ENCODE measurements at places on chromosomes 13 and 19. TPM values are rescaled to one million over a fixed set of nuclear protein-coding genes. Genes with fewer than 3 reads are reported as not detected.
A peak's percentile ranks its signal among the peaks of the same experiment; 100 is the strongest.

CCDC9 gene
- 9.6 TPM for polyA plus RNA-seq

- DNase-seq, result no peak
These were observed 1669.9 kb upstream of the SPRY2 start for GRCh38 chr13:82010780-82011179.

DNA sequence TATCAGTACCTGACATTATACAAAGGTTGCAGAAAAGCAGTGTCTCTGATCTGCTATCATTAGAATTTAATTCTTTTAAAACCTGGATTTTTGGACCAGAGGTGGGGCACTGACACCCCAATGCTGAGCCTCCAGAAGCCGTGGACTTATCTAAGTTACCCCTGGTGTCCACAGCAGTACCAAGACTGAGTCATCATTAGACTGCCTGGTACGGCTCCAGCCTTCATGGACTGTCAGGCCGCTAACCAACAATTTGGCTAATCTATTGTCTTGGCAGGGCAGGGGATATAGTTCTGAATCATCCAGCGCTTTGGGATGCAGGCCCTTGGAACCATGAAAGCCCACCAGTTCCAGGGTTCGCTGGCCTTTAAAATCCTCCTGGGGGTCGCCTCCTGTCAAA, 78.3 kb downstream of the TSHZ3 start:
- DNase-seq, result peak; percentile 58

- no peak for DNase-seq
These were observed 512 bp downstream of the LRRC8E start for GRCh38 chr19:7888826-7889217.

DZIP1 gene
- 15.9 TPM for polyA plus RNA-seq

ACP7 gene
- not detected for polyA plus RNA-seq

- peak; percentile 52 for DNase-seq
These were observed 141.0 kb downstream of the RAP2A start for GRCh38 chr13:97574926-97575325.

- DNase-seq, result no peak
These were observed 18.5 kb downstream of the MYBPC2 start for GRCh38 chr19:50451223-50451534.

GRCh38 chr19:9032136-9032631, 22.0 kb upstream of the MUC16 start:
- DNase-seq, result no peak

- DNase-seq, result no peak
These were observed 141.6 kb upstream of the SOX1 start for GRCh38 chr13:111925146-111925875.

FAM124A gene
- 0.04 TPM for polyA plus RNA-seq

DNA sequence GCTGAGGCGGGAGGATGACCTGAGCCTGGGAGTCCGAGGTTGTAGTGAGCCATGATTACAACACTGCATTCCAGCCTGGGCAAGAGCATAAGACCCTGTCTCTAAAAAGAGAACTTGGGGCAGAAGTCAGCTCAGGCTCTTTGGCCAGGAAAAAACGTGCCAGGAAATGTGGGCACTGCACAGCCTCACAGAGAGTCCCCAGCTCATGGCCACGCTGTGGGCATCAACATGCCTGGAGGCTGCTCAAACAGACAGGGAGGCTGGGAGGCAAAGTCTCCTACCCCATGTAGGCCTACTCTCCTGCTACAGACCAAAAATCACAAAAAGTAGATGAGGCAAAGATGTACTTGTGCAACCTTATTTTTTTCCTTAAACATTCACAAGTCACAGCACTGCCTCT, 49.4 kb downstream of the PEPD start:
- DNase-seq, result no peak

DNA sequence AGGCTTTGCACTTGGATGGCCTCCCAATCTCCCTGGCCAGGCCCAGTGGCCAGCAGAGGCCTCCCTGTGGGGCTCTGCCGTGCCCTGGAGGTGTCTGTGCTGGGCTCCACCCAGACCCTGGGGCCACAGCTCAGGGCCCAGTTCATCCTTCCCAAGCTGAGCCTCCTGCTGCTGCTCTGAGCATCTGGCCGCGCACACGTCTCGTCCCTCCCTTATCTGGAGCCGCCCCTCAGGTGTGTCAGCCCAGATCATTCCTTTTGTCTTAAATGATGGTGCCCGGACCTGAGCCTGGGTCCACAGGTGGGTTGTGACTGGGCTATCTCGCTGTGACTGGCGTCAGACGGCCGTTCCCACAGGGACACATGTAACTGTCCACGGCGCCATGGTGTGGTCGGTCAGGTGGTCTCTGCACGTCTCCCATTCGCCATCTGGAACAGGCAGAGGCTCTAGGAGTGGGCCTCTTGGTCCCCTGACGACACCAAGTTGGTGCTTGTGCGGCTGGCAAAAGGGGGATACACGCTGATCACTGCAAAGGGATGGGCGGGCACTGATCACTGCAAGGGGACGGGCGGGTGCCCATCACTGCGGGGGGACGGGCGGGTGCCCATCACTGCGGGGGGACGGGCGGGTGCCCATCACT, 14.3 kb upstream of the ZNF554 start:
- DNase-seq, result no peak

DNA sequence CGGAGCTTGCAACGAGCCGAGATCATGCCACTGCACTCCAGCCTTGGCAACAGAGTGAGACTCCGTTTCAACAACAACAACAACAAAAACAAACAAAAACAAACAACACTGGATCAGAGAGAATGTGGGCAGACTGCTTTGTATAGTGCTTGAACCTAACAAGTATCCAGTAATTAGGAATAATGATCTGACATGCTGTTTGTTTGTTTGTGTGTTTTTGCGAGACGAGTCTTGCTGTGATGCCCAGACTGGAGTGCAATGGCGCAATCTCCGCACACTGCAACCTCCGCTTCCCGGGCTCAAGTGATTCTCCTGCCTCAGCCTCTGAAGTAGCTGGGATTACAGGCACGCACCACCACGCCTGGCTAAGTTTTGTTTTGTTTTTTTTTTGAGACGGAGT, 14.0 kb downstream of the SAE1 start:
- no peak for DNase-seq

DNA sequence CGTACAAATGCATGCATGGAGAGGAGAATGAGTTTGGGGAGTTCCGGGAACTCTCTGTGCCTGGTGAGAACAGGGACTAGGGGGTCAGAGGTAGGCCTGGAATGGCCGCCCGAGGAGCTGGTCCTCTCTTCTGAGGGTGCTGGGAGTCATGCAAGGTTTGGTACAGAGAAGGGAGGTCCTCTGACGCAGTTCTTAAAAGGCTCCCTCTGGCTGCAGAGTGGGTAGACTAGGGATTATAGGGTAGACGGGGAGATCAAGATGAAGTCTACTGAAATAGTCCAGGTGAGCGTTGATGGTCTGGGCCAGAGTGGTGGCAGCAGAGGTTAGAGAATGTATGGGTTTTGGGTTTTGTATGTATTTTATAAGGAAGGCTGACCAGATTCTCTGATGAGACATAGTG, 796 bp downstream of the ZNF304 start:
- DNase-seq, result peak; percentile 4

- peak; percentile 36 for DNase-seq
These were observed 9.5 kb downstream of the B3GLCT start for GRCh38 chr13:31209172-31209840.

- no peak for DNase-seq
These were observed 415.9 kb downstream of the IRS2 start for GRCh38 chr13:109370496-109370895.

DNA sequence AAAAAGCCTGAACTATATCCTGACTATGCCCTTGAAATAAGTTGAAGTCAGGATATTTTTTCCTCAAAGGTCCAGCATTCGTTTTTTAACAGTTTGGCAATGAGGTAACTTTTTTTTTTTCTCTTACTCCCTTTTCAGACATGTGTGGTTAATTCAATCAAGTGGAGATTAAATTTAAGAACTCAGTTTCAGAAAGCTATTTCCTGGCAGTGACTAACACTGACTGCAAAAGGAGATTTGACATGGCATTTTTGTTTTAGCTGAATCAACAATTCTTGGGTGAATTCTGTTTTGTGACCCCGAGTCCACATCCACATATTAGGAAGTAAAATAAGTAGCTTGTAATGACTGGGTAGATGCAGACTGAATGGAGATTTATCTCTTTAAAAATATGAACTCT, 716.4 kb downstream of the PCDH9 start:
- peak; percentile 16 for DNase-seq

DNA sequence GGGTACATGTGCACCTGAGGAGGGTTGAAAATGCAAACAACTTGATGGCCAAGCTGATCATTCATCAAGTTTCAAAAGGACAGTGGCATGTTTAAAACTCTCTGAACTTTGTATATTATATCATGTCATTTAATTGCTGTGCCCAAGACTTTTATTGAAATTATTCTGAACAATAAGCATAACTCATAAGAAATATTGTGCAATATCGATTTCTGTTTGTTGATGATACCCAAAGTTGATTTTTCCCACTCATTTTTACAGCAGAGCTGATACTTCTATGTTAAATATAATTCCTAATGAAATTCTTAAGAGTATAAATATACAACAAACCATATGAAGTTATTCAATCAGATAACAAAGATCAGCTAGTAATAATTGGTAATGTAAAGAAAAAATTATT, 49.1 kb downstream of the PCDH17 start:
- no peak for DNase-seq

SLC7A9 gene
- not detected for polyA plus RNA-seq

GIPC3 gene
- 0.36 TPM for polyA plus RNA-seq

- DNase-seq, result no peak
These were observed 11.3 kb downstream of the C19orf25 start for GRCh38 chr19:1467490-1468273.

DNA sequence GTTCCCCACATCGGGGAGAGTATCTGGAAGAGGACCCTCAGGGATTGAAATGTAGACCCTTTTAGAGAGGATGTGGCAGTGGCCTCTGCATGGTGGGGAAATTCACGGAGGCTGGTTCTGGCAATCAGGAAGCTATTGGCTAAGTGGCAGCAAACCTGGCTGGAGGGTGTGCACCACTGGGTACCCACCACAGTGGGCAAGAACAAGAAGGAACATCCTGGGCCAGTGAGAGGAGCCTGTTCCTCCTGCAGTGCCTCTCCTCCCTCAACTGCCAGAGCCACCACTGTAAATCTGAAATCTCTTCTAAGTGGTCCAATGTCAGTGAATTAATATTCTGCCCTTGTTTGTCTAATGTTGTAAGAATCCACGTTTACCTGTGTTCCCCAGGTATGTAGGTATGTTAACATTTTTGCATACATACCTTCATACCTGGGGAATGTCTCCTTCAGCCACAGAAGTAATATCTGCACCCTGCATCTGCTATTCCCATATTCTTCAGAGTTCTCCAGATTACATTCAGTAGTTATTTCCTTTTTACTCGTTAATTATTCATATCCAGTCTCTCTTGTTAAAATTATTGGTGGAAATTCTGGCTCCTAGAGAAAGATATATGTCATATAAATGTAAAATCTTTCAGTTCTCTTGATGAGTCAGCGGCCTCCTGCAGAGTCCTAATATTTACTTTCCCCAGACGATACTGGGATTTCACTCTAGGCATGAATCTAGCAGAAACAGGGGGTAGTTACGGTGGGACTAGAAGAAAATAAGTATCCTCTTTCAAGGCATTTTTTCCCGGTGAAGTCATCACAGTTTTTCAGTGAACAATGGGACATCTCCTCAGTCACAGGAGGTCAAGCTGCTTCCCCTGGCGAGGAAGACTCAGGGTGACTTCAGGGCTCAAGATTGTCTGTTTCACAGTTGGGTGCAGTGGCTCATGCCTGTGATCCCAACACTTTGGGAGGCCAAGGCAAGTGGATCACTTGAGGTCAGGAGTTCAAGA, 148.3 kb downstream of the MYO16 start:
- DNase-seq, result peak; percentile 81

RASGRP4 gene
- polyA plus RNA-seq, result not detected

- no peak for DNase-seq
These were observed 14.3 kb downstream of the BCKDHA start for GRCh38 chr19:41411968-41412265.

TNFSF9 gene
- 0.11 TPM for polyA plus RNA-seq

GRCh38 chr19:10191347-10191746, 3.4 kb downstream of the DNMT1 start:
- peak; percentile 95 for DNase-seq

- peak; percentile 11 for DNase-seq
These were observed at the start of gene LRP3 for GRCh38 chr19:33193865-33194362. TSS of gene LRP3 (plus strand) at chr19:33194330. CDS start at chr19:33194786, 456 bp downstream.

TTYH1 gene
- polyA plus RNA-seq, result not detected

GDF15 gene
- polyA plus RNA-seq, result 43.5 TPM

MAB21L1 gene
- 0.53 TPM for polyA plus RNA-seq

NRTN gene
- 0.17 TPM for polyA plus RNA-seq

GRCh38 chr19:10968527-10969135, 7.8 kb downstream of the SMARCA4 start:
- DNase-seq, result no peak

SIAH3 gene
- polyA plus RNA-seq, result under 0.01 TPM

GRCh38 chr13:65460136-65460535, 1770.0 kb downstream of the PCDH9 start:
- DNase-seq, result peak; percentile 85

DNA sequence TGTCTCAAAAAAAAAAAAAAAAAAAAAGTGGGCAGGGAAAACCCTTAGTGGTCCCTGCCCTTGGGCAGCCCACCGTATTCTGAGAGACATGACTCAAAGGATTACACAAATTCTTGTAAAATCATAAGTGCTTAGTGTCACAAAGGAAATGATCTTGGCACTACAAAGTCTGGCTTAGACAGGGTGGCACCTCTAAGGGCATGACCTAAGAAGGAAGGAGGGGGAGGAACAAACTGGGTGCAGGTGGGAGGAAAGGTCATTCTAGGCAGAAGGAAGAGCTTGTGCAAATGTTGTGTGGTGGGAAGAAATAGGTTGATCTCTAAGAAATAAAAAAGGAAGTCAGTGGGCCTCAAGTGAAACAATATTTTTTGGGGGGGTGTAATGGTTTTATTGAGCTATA, 10.4 kb downstream of the PNPLA6 start:
- DNase-seq, result no peak

GRCh38 chr19:10501971-10502523, 1.1 kb downstream of the KEAP1 start:
- DNase-seq, result peak; percentile 29

DNAAF3 gene
- polyA plus RNA-seq, result 0.34 TPM

DNA sequence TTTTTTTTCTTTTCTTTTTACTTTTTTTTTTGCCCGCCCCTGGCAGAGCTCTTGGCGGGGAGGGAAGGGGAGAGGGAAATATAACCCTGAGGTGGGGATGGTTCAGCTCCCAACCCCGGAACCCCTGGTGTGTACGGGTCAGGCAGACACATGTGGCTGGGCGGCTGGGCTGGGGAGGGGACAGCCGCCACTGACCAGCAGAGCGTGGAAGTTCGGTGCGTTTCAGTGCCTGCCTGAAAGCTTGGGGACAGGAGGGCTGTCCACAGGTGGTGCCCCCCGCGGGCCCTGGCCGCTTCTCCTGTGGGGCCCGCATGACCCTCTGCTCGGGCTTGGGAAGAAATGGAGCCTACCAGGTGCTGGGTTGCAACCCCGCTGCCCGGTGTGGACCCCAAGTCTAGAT, 5.2 kb upstream of the MYDGF start:
- DNase-seq, result no peak

Data from IMR-90 (cell line).